ENCODE measurements at places on chromosomes 7 and 10.

DNA sequence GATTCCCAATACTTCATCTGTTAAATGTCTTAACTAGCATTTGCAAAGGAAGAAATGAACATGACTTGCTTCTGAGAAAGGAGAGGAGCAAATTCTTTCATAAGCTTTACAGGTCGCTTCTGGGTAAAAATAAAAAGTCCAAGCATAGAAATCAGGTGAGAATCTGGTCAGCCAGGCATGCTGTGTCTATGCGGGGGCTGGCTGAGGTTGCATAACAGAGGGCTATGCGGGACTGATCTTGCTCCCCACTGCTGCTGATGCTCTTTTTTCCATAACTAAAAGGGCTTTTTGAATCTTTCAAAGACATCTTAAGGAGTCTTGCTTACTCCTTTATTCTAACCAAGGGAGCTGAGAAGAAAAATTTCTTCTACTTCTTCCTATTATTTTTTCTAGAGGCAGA lies 92.7 kb upstream of the FGFR2 start:
- no peak for DNase-seq

GRCh38 chr10:52032681-52033629 lies 281.1 kb upstream of the DKK1 start:
- no peak for DNase-seq

- no peak for DNase-seq
Observed at GRCh38 chr10:103573205-103573487, 79.6 kb downstream of the NEURL1 start.

- peak; percentile 17 for DNase-seq
Observed at GRCh38 chr10:103241262-103242011, 4.2 kb upstream of the RPEL1 start.
